ENCODE measurements at places on chromosomes 3 and 15.

- DNase-seq: no peak
Measured at GRCh38 chr3:124269619-124270018, 277.7 kb upstream of the ROPN1 start.

DNA sequence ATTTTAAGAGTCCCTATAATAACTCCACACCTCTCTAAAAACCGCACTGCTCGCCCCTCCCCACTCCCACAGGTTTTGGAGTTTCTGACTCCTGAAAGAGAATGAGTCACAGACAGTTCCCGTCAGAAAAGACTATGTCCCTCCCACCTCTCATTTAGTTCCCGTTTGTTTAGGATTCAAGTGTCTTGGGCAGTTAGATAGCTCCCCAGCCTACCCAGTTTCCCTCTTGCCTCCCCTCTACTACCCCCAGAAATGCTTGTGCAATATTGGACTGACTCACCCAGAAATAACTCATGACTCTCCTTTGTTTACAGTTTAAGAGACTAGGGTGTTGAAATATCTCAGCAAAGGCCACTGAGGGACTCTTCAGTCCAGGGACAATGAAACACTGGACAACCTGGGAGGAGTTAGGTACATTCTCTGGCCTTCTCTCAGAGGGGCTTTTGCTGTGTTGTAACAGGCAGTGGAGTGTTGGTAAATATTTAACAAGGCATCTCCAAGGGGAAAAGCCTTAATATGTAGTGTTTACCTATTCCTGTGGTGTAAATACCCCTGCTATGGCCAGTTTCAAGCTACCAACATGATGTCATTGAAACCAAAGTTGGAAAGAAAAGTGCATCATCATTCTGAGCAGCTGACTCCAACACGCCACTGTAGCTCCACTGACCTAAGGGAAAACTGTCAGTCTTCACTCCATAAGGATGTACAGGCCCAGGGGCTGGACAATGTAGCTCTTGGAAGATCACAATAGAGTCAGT, 96.1 kb upstream of the CHD2 start:
- DNase-seq: peak; percentile 100

- DNase-seq: no peak
Measured at GRCh38 chr3:159881208-159881607, 107.4 kb upstream of the IL12A start.

- DNase-seq: peak; percentile 54
Measured at GRCh38 chr15:78195735-78196201, 38.6 kb downstream of the ACSBG1 start.

DNA sequence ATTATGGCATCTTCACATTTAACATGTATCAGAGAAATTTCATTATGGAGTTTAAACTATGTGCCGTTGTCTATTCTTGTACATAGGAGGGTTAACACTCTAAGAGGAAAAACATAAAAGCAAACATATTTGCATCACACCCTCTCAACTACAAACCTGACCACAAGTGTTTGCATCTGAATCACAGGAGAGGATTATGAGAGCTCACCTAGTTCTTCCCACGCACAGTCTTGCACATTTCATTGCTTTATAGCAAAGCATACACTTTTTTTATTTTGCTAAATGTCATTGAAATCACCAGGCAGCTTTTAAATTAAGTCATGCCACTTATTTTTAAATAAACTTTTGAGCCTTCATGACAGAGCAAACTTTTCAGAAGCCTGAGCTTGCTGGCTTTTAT, 12.5 kb downstream of the TRAT1 start:
- no peak for DNase-seq

DNA sequence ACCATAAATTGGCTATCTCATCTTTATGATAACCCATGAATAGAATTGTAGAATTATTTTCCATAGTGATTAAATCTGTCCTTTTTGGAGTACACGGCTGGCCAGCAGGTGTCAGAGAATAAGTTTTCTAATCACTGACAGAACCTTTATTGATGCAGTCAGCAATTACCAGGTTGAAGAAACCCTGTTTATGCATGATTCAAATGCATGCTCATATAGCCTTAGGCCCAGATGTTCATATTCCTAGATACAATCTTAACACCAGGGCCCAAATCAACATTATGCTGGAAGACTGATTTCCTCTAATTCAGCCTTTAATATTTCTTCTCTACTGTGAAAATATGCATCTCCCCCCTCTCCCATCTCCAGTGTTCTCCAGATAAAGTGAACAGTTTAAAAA, 243.5 kb upstream of the DCBLD2 start:
- no peak for DNase-seq

DNA sequence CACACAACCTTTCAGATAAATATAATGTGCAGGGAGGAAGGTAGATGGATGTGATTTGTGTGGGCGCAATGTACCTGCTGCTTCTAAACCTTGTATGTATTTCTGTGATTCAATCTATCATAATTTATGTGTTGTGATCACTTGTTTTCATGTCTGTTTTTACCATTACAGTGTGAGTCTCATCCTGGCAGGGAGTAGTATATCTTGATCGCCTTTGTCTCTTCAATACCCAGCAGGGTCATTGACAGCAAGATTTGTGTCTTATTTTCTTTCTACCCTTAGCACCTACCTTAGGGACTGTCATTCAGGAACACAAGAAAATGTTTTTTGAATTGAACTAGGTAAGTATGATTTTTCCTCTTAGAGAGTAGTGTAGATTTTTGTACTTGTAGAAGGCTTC, 83.7 kb upstream of the SELENOK start:
- no peak for DNase-seq

GRCh38 chr15:82530006-82530405, 10.3 kb downstream of the RPS17 start:
- no peak for DNase-seq

DNA sequence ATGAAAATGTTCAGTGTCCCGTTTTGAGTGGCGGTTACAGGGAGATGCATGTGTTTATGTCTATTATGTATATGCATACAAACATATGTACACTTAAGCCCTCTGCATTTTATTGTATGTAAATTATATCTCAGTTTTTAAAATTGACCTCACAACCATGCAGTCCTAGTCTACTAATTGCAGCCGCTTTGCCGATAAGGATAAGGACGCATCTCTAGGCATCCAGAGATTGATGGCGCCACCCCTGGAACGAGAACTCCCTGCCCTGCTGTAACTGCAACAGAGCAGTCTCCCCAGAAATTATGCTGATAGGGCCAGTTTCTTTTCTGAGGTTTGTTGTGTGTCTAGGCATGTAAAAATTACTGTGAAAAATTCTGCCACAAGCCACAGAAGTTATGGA, 40.4 kb upstream of the TUBGCP5 start:
- DNase-seq: no peak

DNA sequence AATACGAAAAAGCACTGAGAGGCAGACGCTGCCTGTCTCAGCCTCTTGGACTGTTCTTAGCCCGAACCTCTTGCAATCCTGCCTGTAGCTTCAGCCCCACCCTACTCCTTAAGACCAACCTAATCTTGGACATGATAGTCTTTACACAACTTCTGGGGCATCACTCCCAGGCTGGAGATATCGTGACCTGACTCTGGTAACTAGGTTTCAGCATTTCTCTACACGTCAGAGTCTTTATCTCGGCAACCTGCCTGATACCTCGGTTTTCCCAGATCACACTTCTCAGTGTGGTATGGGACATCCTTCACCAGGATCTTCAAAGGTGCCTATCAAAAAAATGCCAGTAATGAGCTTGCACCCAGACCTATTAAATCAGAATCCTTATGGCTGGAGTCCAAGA, 590.2 kb upstream of the KCNMB2 start:
- no peak for DNase-seq

DNA sequence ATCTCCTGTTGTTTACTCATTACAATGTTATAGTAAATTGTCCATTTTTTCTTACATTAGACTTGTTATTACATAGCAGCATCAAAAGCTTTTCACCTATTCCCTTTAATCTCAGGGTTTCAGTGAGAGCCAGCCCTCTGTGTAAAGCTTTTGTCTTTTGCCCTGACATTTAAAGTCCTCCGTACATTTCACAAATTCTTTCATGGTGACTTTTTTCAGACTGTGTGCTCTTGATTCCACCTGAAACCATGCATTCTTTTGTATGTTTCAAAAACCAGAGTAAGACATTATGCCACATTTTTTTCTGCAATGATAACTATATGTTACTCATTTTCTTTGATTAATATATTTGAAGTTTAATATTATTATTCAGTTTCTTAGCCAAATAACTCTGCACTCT, 781.4 kb upstream of the ROBO1 start:
- no peak for DNase-seq

- DNase-seq: peak; percentile 17
Measured at GRCh38 chr3:150599611-150600297, 3.4 kb upstream of the SELENOT start.

DNA sequence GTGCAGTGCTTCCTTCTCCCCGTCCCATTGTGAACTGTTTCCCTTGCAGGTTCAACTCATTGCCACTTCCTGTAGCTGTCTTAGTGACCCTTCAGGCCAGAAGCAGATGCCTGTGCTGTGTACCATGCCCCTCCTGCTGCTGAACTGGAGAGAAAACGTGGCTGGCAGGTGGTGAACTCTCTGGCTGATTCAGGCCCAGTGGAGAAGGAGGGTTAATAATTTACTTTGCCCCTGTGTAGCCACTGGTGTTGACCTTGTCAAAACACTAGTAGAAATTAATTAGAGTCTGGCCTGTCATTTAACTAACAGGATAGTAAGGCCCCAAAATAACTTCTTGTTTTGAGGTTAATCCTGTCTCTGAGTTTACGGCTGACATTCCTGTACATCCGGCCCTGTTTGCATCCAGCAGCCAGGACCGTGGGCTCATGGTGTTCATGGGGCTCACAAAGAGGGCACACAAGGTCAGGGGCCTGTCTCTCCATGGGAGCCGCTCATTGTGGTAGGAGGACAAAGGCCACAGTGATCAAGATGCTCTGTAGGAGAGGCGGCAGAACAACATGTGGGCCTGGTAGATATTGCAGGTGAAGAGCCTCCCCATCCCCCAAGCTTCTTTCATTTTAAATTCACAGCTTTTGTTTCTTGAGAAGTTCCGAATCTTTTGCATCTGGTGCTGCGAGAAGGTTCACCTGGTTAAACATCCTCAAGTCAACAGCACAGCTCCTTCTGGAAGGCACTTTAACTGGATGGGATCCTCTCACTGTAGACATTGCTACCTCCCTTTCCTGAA, 101.6 kb downstream of the CGNL1 start:
- no peak for DNase-seq

GRCh38 chr3:34056951-34057390, 258.5 kb downstream of the PDCD6IP start:
- DNase-seq: no peak

- DNase-seq: no peak
Measured at GRCh38 chr3:148930752-148931151, 60.6 kb upstream of the GYG1 start.

DNA sequence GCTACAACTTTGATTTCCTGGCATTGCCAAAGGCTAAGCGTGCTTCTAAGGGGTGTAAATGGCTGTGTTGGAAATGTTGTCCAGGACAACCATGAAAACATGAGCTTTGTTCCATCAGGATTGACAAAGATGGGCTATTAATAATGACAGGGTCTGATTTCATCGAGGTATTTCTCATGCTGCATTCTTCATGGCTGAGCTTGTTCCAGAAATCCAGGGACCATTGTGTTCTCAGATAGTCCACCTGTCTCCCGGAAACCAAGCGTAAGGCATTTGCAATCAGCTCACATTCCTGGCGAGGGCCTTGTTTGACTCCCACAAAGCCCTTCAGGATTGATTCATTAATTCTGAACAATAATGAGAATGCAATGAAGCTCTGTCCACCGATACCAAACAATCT, 111.3 kb downstream of the CD47 start:
- no peak for DNase-seq

DNA sequence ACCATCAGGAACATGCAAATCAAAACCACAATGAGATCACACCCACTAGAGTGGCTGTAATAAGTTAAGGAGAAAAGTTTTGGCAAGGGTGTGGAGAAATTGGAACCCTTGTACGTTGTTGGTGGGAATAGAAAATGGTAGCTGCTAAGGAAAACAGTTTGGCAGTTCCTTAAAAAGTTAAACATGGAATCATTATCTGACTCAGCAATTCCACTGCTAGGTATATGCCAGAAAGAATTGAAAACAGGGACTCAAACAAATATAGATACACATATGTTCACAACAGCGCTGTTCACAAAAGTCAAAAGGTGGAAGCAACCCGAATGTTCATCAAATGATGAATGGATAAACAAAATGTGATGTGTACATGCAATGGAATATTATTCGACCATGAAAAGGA, 138.8 kb upstream of the ATP2B2 start:
- DNase-seq: no peak

- DNase-seq: no peak
Measured at GRCh38 chr3:100706365-100706764, 2.9 kb upstream of the TFG start.

DNA sequence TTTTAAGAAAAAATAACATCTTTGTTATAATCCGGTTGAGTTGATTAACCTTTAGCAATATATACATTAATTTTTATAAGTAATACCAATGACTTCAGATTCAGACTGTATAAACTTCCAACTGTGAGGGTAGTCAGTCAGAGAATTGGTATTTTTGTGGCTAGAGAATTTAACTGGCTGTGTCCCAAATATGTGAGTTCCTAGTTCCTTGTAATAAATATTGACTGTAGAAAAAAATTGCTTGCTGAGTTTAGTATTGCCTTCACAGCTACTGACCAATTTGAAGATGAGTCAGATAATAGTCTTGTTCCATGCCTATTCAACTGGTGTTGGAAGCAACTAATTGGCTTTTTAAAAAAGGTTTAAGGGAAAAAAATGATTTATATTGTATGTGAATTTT, 210.8 kb downstream of the GAP43 start:
- DNase-seq: no peak

DNA sequence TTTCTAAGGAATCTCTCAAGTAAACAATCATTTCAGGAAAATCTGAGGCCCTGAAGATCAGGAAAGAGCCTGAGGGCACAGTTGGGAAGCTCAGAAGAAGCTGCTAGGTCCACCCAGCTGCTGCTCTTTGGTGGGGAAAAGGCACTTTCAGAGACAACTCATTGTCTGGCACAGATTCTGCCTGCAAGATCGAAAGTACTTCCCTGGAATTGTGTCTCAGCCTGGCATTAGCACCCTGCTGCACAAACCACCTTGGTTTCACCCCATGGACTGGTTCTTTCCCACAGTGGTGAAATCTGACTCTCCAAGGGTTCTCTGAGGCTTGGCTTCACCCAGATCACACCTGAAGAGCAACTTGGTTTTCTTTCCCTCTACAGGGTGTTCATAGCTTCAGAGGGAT, 18.7 kb downstream of the THRB start:
- DNase-seq: no peak

- DNase-seq: no peak
Measured at GRCh38 chr3:8846176-8846575, 76.8 kb upstream of the OXTR start.

GRCh38 chr15:83926116-83926515, 272.2 kb downstream of the ADAMTSL3 start:
- no peak for DNase-seq

GRCh38 chr15:60804551-60804950, 325.6 kb upstream of the ICE2 start:
- no peak for DNase-seq

GRCh38 chr3:52527732-52528585, 5.7 kb downstream of the NT5DC2 start:
- no peak for DNase-seq

Measured in NB4 (cell line).